ENCODE measurements at places on chromosomes 2 and 18.

- no peak for DNase-seq
Measured at GRCh38 chr2:148317598-148317997, 296.7 kb downstream of the MBD5 start.

- DNase-seq = no peak
Measured at GRCh38 chr2:17331636-17332035, 186.6 kb downstream of the RAD51AP2 start.

DNA sequence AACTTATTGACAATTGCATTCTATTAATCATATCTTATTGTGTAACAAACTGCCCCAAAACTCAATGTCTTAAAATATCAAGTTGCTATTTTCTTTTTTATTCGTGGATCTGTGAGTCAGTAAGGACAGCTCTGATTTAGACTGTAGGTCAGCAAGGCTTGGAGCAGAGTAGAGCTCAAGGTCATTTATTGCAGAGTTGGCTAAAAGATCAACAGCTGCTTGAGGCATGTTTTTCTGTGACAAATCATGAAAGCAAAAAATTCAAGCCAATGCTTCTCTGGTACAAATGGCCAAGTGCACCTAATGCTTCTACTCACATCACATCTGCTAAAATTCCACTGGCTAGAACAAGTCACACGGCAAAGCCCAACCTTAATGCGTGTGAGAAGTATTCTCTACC lies 497.7 kb upstream of the LRATD1 start:
- DNase-seq = no peak

DNA sequence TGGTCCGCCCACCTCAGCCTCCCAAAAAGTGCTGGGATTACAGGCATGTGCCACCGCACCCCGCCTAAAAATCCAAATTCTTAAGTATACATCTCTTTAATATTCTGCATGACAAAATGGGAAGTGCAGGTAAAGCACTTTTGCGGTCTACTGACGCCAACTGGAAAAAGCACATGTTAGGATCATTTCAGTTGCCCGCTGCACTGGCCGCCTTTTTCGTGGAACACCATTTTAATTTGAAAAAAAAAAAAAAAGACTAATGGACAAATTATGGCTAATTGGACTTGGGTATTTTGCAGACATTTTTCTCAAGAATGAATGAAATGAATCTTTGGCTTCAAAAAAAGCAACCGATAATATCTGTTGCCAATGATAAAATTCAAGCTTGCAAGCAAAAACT lies 129.3 kb upstream of the GPC1 start:
- DNase-seq = no peak

GRCh38 chr2:189394525-189394924 lies 46.7 kb upstream of the WDR75 start:
- no peak for DNase-seq

DNA sequence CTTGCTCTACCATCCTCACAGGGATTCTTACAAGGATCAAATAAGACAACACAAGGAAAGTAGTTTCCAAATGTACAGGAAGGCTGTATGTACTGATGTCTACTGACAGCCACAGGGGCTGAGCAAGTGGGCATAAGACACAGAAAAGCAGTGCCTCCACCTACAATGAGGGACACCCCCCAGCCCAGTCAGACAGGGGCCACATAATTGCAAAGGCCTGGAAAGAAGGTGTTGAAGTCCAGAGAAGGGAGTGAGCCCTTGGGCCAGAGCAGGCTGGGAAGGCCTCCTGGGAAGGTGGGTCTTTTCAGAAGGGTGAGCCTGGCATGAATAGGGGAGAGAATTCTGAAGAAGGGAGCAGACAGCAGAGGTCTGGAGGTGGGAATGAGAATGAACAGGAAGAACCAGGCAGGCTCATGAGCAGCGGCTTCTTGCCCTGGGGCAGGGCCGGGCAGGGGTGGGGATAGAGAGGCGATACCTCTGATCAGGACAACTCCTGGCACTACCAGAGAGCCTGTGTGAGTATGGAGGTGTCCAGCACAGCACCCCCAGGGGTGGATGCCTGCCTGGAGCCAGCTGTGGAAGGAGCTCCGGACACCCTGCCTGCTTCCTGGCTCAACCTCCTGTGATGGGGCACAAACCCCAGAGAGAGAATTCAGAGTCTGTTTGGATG lies 30.1 kb downstream of the HS1BP3 start:
- no peak for DNase-seq

DNA sequence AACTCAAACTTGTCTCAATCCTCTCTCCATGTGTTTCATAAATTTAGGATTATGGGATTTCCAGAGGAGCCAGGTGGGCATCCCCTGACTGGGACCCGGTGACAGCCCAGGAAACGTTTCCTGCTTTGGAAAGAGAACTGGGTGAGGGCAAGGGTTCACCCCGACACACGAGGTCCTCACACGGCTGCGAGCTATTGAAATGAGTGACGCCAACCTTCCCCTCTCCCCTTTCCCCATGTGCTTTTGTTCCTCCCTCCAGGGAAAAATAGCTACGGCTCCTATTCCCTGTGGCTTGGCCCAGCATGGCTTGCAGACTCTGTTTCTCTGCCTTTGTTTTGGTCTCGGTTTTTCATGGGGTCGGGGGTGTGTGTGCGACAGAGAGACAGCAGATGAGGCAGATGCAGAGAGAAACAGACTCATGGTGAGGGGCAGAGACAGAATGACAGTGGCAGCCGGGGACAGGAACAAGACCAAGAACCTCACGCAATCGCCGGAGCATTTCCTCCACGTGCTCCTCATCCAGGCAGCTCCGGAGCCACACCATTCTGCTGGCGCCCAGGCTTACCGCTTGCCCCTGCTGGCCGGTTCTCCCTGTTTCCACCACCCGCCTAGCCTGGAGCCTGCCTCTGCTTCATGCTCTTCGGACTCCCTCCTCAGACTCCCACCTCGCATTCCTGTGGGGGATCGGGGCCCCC lies 238.5 kb downstream of the DYSF start:
- no peak for DNase-seq

GRCh38 chr18:7721532-7721931 lies 154.4 kb downstream of the PTPRM start:
- DNase-seq = no peak

- DNase-seq = no peak
Measured at GRCh38 chr2:15112216-15112615, 448.9 kb downstream of the NBAS start.

- no peak for DNase-seq
Measured at GRCh38 chr2:45759310-45759851, 107.9 kb downstream of the PRKCE start.

DNA sequence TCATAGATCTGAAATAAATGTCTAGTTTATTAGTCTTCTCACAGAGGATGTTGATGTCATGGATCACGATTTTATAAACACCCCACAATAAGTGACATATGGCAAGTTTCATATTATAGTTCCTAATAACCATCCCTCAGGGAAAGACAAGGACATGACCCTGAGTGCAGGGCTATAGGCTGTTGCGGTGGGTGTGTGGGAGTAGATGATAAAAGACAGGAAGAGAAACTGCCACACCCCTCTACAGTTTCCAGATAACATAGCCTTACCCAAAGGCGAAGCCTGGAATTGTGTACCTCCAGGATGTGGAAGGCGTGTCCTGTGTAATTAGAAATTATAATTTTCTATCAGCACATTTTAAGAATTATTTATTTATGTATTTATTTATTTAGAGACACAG lies 2.4 kb upstream of the NEDD4L start:
- DNase-seq = no peak

- no peak for DNase-seq
Measured at GRCh38 chr2:151640087-151640486, 94.2 kb downstream of the NEB start.

DNA sequence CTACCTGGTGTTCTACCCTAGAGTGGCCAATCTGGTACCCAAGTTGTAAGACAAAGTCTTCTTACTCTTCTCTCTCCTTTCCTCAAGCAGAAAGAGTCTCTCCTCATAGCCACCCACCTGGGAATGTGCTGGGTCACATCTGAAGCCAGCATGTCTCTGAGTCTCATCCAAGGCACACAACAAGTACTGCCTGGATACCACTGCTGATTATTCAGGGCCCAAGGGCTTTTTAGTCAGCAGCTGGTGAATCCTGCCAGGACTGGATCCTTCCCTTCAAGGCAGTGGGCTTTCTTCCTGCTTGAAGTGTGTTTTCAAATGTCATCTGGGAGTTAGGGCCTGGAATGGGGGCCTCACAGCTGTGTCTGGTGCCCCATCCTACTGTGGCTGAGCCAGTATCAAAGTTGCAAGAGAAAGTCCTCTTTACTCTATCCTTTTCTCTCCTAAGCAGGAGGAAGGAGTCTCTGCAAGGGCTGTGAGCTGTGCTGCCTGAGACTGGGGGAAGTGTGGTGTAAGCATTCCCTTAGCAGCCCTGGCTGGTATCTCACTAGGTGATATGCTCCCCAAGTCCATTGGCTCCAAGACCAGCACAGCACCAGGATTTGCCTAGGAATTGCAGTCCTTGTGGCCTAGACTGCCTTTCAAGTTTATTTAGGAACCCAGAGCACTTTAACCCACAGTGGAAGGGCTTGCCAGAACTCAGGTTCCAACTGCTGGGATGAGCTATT lies 27.2 kb downstream of the OXER1 start:
- DNase-seq = no peak

DNA sequence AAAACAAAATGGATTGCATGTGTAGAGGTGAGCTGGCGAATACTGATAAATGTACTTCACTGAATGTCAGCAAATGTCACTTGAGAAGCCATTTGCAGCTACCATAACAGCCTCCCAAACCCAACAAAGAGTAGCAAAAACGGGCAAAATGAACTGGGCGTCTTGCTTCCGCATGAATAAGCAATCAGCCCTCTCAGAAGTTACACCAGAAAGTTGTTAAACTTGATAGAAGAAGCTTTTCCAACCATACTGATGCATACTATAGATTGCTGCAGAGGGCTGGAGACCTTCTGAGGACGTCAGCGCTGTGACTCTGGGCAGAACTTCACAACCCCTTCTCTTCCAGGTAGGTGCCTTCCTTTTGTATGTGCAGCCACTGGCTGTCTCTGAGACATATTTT lies 18.7 kb upstream of the SIX3 start:
- DNase-seq = no peak

GRCh38 chr2:105853354-105854088 lies 108.8 kb downstream of the NCK2 start:
- DNase-seq = no peak
